ENCODE measurements at places on chromosomes 6 and 20.

GRCh38 chr6:129175066-129175465, 292.1 kb downstream of the LAMA2 start:
- no peak for DNase-seq

DNA sequence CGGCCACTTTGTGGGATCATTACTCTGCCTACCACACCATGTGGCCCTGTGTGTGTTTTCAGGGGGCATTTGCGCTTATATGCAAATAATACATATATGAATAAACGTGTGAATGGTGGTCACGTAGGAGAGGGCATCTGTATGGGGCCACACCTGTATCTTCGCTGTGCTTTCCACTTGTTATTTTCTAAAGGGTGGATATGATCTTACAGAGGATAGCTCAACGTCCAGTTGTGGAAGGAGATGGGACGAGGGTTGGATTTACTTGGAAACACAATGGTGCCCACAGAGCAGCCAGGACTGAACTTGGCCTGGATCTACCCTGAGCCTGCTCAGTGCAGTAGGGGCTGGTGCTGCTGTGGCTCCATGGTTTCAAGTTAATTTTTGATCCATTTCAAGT, 93.3 kb downstream of the YTHDF1 start:
- no peak for DNase-seq

- no peak for DNase-seq
These were observed 78.6 kb upstream of the AKAP12 start for GRCh38 chr6:151160929-151161757.

DNA sequence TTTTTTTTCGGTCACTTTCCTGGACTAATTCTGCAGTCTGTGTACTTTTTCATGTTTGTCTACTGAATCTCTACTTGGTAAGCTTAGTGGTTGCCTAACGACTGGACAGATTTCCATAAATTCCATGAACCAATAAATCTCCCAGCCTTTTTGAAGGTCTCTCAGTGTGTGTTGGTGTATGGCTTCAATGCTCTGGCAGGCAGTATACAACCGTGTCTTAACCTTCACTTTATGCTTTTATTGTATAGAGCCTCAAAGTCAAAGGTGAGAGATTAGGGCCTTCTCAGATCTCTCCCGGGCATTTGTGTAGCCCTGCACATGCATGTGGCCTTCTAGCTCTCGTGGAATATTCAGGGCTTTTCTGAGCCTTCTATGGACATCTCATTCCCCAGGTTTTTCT, 14.3 kb upstream of the CMTR1 start:
- no peak for DNase-seq

DNA sequence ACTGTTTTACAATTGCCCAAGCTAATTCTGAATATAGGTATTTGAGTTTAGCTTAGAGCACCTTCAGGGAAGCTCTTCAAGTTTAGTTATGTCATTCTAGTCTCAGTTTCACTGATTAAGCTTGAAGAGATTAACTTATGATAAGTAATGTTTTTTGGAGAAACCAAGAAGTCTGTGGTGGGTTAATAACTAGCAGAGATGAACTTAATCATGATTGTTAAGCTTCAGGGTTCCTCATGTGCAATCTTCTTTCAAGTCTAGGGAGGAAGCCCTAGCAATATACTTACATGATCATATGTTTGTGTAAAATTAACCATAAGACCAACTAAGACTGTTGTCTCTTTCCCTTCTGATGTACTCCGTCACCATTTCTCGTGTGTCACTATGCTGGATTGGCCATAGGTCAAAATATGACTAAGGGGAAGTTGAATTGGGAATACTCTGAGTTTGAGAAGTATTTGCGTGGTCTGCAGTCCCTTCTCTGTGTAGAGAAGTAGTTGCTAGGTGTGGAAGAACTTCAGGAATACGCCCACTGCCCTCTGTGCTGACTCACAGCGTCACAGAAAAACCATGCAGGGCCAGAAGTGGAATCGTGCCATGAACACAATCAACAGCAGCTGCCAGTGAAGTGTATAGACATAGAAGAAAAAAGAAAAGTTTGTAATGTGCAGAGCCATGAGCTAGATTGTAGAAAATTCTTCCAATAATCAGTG, 88.3 kb downstream of the SH3BGRL2 start:
- no peak for DNase-seq

GRCh38 chr6:131727467-131727866, 16.6 kb upstream of the CTAGE9 start:
- no peak for DNase-seq
